ENCODE measurements at places on chromosomes 2 and 18. TPM values are rescaled to one million over a fixed set of nuclear protein-coding genes. Genes with fewer than 3 reads are reported as not detected.

PARD3B gene
- total RNA-seq: 30.5 TPM

TMEM200C gene
- 0.06 TPM for total RNA-seq

GDF7 gene
- total RNA-seq: 0.18 TPM

PSTPIP2 gene
- total RNA-seq: 7.4 TPM

TMEM163 gene
- total RNA-seq: not detected

RPS27A gene
- total RNA-seq: 661 TPM

ELOA2 gene
- not detected for total RNA-seq

DNA sequence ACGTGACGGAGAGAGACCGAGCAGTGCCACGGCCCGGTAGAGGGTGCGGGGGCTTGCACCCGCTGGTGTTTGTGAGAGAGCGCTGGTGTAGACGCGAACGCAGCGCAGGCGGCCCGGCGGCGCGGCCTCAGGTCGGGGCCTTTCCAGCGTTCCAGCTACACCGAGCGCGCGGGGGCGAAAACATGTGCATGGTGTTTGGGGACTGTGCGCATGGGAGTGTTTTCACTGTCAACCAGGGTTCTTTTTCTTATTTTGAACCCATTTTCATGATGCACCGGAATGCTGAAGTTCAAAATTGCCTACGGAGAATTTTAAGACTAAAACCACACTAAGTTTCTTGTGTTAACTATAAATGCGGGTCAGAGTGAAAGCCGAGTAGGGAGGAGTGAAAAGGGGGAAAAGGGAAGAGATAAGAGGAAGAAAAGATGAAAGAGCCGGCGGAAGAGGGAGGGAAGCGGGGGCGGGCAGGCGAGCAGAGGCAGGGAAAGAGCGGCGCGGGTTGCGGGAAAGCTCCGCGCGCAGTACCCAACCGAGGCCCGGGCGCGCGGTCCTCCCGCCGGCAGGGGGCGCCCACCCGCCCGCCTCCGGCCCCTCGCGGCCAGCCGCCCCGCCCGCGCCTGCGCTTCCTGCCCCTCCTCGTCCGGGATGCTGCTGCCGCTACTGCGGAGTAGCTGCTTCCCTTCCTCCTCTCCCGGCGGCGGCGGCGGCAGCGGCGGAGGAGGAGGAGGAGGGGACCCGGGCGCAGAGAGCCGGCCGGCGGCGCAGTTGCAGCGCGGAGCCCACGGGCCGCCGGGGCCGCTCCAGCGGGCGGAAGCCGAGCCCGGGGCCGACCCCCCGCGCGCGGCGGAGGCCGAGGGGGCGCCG is at the start of gene RAB12:
RAB12 (plus strand) TSS at position 643 of the 864 bp plus-strand sequence; CDS start at position 646, 3 bp downstream.
- DNase-seq: peak; percentile 89

DNA sequence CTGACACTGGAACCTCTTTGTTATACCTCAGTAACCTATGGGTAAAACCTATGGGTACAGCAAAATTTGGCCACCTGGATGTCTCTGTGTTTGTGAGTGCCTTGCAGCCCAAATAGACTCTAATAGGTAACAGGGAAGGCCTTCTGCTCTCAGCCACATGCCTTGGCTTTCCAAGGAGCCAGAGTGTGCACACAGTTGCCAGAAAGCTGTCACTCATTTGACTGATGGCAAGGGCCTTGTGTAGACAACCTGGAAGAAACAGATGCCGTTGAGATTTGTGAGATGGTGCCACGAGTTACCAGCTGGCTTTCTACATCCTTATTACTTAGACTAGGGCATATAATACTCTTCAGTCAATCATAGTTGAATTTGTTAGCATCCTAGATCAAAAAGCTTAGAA is 90.1 kb upstream of the RAB12 start:
- no peak for DNase-seq

- no peak for DNase-seq
Measured at GRCh38 chr2:83471655-83472054, 987.4 kb downstream of the SUCLG1 start.

DNA sequence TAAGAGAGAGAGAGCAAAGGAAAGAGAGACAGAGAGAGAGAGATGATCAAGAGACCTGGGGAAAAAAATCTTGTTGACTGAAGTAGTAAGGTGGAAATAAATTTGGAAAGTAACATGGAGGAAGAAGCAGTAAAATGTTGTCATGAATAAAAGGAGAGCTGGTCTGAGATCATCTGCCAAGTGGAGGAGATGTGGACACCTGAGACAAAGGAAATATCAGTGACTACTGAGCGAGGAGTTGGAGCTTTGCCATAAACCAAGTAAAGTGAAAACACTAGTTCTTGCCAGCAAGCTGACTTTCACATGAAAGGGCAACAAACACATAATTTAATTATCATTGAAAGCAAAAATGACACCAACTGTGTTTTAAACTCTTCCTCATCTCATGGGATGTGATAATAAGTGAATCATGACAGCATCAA is 49.0 kb upstream of the DSG1 start:
- DNase-seq: no peak

DNA sequence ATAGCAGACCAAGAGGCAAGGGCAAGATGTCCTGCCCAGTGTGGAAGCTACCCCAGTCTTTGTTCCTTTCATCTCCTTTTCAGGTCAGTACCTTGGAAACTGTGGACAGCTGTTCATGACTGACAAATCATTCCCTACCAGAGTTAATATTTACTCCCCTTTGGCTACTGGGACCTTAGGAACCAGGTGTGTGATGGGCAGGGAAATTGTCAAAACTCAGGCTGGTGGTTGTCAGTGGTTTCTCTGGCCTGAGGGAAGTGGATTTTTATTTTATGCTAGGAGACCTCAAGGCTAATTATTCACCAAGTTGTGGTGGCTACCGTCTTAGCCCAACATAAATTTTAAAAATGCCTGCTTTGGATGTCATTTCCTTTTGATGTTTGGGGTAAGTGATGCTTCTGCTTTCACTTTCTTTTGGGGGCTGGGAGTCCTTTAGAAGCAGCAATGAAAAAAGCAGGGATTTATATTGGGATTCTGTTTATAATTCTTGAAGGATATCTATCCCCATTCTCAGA is 119.3 kb downstream of the SETBP1 start:
- DNase-seq: no peak

GRCh38 chr18:74511823-74512222 is 15.7 kb downstream of the CNDP2 start:
- DNase-seq: no peak

DNA sequence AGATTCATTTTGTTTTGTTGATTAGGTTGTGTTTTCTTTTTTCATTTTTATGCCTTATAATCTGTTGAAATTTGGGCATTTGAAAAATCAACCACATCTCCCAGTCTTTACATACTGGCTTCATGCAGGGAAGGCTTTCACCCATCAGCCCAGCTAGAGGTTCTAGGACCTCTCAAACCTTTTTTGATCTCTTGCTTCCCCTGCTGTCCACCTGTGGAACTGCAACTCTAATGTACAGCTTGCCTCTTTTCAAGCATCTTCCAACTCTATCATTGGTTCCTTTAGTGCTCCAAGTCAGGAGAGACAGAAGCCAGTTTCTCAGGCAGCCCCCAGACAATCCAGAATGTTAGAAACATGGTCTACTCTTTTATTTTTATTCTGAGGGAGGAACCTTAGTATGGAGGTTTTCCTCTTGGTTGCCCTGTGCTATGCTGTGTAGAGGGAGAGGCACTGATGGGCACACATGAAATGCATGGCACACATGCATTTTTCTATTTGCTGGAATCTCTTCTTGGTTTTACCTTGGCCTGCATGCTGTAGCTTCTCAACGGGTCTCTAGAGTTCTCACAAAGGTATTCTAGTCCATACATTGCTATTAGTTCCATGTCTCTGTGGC is 107.2 kb upstream of the L3MBTL4 start:
- DNase-seq: no peak

- no peak for DNase-seq
Measured at GRCh38 chr2:204738721-204739120, 193.4 kb downstream of the PARD3B start.

DNA sequence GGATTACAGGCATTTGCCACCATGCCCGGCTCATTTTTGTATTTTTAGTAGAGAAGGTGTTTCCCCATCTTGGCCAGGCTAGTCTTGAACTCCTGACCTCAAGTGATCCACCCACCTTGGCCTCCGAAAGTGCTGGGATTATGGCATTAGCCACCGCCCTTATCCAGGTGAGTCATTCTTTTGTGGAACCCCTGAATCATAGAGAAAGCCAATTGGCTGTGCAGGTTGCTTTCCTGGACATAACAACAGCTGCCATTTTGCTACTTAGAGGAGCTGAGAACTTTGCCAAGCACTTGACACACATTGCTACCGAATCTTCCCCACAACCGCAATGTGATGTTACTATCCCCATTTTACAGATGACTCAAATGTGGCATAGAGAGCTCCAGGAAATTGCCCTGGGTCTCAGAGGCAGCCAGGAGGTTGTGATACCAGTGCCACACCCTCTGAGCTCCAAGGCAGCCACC is 36.0 kb downstream of the SETBP1 start:
- DNase-seq: no peak

- DNase-seq: peak; percentile 92
Measured at GRCh38 chr2:150485114-150485870, 2.2 kb downstream of the RND3 start.

DNA sequence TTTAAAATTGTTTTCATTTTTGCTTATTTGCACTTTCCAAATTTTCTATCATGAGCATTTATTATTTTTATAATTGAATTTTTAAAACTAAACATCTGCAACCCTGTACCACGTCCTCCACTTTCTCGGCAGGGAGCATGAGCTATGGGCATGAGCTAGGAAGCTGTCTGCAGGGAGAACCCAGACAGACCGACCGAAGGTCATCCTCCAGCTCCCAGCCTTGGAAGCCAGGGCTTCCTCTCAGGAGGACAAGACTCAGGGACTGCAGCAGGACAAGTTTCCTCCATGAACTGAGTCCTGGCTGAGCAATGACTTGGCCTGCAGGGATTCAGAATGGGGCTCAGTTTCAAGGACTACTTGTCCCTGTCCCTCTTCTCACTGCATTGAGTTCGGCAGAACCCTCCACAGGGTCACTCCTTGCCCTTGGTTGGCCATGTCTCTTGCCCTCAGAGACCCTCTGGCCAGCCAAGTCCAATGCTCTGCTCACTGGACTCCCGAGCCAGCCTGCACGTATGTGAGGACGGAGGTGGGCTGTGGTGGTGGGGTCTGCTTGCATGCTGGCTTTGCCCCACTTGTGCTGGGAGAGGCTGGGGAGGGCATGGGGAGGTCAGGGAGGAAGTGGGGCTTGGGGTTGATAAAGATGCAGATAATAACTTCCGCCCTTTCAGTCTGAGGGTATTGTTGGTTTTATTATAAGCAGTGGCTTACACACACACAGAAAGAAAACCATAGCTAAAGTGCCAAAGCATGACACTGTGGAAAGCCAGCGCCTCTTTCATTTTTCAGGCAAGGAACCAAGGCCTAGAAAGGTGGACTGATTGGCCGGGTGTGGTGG is 6.6 kb downstream of the NMUR1 start:
- no peak for DNase-seq

DNA sequence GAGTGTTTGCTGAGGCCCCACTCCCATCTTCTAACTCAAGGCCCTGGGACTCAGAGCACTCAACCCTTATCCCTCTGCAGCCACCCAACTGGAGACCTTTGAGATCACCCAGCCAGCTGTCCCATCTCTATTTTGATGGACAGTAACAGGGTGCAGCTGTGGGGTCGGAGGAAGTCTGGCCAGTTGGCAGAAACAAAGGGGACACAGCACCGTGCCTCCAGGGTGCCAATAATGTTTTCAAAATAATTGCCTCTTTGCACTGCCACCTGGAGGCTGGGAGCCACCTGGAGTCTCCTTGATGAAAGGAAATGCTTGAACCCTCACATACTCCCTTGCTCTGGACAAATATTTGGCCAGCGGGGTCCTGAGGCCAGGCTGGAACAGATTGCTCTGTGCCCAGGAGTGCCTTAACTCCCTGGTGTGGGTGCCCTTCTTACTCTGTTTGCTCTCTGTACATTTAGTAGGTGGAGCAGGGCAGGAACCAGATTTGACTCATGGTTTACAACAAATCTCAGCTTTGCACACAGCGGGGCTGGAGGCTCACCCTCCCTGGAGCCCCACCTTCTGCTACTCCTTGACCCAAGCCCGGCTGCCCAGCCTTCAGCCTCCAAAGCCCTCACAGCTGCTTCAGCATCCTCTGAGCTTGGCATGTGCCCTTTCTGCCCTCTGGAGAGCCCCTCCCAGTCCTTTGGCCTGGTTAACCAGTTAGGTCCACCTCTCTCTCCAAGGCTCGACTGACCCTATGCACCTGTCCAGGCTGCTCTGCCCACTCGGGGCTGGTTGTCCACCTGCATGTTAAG is 17.2 kb downstream of the MAL start:
- DNase-seq: no peak

- DNase-seq: no peak
Measured at GRCh38 chr2:108240966-108241365, 1.2 kb downstream of the SULT1C3 start.

GRCh38 chr2:226979004-226979403 is 143.2 kb downstream of the RHBDD1 start:
- no peak for DNase-seq

DNA sequence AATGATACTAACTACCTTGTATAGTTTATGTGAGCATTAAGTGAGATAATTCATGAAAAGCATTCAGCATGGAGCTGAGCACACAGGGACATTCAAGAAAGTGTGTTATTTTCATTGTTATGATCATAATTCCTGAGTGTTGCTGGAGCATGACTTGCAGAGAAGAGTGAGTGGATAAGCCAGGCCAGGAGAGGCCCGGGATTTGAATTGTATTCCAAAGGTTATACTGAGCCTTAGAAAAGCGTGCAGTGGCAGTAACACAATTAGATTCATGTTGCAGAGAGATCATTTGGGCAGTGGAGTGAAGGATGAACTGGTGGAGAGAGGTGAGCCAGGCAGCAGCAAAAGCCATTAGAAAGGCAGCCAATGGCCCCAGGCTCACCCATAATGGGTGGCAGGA is 142.9 kb upstream of the SH3BP4 start:
- DNase-seq: no peak

DNA sequence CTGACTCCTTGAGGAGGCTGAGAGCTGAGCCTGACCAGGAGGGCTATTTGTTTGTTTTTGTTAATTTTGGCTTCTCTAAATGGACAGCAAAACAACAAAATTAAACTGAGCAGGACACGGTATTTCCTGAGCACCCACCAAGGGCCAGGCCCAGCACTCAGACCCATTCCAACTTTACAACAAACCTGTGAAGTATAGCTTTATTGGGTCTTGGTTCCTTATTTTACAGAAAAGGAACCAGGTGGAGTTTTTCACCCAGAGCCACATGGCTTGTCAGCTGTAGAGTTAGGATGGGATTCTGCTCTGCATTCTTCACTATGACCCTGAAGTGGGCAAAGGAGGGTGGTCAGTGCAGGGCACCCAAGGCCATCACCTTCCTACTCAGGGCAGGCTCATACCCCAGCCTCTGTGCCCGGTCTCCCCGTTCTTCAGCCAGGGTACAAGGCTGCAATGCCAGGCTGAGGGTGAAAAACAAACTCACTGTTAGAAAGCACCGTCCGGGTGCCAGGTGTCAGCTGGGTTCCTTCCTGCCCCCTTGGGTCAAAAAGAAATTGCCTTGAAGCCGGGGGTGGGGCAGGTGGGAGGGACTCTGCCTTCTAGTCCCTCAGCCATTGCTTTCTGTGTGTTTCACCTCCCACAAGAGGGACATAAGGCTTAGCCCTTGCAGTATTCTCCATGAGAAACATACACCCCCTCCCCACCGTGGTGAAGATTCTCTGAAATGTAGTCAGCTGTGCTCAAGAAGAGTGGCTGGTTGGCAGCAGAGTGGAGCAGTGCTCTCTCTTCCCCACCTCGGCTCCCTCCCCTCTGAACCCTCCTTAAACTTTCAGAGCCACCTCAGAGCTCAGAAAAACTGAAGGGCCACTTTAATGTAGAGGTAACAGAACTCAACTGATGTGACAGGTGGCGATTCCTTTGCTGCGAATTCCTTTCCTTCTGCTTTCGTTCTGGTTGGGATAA is 2.2 kb downstream of the PSD4 start:
- DNase-seq: no peak
